Stimulated activated CD8-positive, alpha-beta memory T cell treated with anti-CD3 and anti-CD28 coated beads, Interleukin-15, amount 100 ng/mL, for 4 hours (primary cell): ENCODE measurements at places on chromosomes 16 and 17.

DNA sequence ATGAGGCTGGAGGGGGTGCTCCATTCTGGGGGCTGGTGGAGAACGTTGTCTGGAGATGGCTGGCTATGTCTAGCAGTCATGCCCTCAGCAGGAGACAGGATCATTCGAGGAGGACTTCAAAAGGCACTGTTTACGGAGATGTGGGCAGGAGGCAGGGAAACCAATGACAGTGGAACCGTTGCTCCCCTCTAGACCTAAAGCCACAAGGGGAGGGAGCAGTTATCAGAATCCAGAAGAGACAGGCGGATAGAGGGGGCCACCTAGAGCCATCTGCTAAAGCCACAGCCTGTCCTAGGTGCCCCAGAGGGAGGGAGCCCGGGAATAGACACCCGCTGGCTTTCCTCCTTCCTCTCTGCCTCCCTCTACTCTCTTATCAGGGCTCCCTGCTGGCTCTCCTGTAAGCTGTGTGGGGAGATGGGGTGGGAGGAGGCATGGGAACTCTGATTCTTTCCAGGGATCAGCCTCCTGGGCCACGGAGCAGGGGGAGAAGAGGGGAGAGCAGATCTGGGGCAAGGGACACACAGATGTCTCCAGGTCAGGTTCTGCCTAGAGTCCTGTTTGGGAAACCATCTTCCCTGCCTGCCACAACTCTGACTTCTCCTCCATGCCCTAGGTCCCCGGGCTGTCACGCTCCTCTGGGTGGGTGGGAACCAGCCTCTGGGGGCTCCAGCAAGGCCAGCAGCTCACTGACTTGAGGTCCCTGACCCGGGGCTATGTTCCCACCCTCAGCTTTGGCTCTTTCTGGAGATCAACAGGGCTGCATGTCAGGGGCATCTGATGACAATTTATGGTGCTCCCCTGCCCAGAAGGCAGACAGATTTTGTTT lies 42.3 kb downstream of the IRX3 start:
- no peak for DNase-seq

DNA sequence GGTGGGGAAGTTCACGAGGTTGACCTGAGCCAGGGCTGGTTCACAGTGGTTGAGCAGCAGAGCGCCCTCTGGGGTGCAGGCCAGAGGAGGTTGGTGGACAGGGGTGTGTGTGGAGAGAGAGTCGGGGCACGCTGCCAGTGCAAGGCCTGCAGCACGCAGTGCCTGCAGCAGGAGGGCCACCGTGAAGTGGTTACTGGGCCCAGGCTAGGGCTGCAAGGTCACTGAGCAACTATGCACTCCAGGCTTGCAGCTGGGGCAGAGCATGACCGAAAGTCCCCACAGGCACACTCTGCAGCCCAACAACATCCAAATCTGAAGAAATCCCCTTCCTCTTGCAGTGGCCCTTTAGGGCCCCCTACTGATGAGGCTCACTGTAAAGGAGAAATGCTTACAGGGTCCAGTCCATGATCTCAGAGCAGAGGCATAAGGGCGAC lies 89.1 kb upstream of the NOL11 start:
- DNase-seq = no peak

DNA sequence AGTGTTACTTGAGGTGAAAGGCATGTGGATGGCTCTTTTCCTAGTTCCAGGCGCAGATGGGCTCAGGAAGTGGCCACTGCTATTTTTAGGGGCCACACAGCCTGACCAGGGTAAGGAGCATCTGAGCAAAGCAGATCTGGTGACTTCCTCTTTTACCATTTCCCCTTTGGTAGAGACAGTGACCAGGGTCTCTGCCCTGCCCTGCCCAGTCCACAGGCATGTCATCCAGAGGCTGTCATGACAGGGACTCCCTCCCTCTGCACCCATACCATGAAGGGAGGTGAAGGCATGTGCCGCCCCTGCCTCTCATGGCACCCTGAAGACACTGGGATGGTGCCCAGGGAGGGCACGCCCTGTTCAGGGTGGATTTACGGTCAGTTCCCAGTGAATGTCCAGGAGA lies 2.2 kb downstream of the PLA2G15 start:
- DNase-seq = no peak

- no peak for DNase-seq
These were observed 432.5 kb upstream of the ZFHX3 start for GRCh38 chr16:73480381-73480780.

GRCh38 chr16:3754081-3754703 lies 36.9 kb upstream of the TRAP1 start:
- DNase-seq = no peak

DNA sequence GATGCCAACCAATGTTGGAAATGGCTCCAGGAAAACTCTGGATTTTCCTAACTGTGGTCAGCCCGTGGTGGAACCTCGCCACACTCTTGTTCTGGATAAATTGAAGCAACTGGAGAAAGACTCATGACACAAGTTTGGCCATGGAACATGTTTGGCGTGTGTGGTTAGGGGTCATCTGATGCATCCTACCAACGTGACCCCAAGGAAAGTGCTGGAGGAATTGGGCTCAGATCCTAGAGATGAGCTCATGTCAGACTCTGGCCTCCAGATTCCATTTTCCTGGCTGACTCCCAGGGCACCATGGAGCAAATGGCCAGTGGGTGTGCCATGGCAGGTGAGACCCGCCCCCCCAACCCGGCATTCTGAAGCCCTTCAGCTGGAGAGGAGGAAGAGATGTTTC lies 58.5 kb downstream of the CACNG5 start:
- DNase-seq = no peak

DNA sequence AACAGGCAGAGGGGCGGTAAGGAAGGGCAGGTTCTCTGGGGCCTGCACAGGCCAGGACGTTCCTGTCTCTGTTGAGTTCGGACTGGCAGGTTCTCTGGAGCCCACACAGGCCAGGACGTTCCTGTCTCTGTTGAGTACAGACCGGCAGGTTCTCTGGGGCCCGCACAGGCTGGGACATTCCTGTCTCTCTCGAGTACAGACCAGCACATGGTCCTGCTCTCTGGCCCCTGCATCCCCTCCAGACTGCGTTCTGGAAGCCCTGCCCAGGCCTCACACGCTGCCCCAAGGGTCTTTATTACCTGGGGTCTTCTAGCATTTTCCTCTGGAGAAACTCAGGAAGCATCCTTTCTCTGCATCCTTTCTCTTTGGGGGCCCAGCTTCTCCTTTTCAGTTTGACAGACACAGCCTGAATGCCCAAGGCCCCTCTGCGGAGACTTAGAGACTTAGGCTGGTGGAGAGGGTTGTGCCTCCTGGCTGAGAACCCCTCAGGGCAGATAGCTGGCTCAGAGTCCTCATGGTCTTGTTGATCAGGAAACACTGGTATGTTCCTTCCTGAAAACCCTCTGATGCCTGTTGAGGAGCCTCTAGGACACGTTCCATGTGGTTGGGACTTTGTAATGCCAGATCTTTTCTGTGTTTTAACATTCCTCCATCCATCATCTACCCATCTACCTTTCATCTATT lies 18.0 kb upstream of the GSE1 start:
- DNase-seq = no peak

GRCh38 chr16:79415983-79416640 lies 184.4 kb downstream of the MAF start:
- no peak for DNase-seq

GRCh38 chr16:6926341-6926740 lies 406.3 kb upstream of the RBFOX1 start:
- no peak for DNase-seq

DNA sequence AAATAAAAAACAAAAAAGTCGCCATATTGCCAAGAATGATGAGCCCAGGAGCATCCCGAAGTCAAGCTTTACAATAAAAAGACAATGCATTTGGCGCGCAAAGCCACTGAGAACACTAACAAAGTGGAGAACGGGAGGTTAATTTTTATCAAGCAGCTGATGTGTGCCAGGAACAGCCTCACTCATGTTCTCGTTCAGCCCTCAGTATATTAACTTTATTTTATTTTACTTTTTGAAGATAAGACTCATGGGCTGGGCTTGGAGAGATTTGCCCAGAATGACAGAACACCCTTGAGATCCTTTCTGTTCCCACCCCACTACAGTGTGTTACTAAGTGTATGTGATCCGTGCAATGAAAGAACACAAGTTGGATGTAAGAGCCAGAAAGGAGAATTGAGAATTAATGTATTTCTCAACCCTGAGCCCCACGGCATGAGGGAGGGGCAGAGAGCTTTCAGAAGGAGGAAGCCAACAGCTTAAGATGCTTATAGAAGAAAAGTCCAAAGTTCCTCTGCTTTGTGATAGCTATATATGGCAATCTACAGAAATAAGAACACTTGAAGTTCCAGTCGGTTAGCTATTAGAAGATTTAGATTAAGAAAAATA lies 48.4 kb downstream of the COTL1 start:
- no peak for DNase-seq

DNA sequence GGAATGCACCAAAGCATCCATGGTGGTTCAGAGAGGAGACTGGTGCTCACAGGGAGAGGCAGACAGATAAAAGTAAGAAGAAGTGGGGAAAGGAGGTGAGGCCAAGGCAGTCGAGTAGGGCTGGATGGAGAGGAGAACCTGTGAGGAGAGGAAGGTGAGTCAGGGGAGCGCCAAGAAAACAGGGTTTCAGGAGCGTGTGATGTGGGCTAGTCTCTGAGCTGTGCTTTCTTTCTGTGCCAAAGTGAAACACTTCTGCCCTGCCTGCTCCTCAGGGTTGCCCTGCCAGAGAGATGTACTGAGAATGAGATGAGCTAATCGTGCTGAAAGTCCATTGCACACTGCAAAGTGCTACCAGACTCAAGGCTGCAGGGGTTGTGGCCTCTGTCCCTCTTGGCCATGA lies 310.7 kb upstream of the CCL2 start:
- DNase-seq = no peak

GRCh38 chr17:4900231-4901107 lies 1.1 kb downstream of the C17orf107 start:
- no peak for DNase-seq

DNA sequence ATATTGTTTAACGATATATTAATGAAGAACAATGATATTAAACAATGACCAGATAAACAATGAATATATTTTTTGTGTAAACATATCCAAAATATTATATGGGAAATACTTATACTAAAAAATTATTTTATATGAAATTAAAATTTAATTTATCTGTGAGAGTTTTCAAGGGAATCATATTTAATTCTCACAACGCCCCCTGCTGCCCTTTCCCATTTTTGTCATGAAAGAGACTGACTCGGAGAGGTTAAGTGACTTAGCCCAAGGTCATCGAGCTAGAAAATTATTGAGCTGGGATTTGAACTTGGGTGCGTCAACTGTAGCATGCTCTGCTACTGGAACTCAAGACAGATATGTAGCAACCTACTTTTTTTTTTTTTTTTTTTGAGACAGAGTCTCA lies 7.2 kb upstream of the MYCBPAP start:
- DNase-seq = no peak
